ENCODE measurements at places on chromosomes 7 and 10.
A peak's percentile ranks its signal among the peaks of the same experiment; 100 is the strongest.

DNA sequence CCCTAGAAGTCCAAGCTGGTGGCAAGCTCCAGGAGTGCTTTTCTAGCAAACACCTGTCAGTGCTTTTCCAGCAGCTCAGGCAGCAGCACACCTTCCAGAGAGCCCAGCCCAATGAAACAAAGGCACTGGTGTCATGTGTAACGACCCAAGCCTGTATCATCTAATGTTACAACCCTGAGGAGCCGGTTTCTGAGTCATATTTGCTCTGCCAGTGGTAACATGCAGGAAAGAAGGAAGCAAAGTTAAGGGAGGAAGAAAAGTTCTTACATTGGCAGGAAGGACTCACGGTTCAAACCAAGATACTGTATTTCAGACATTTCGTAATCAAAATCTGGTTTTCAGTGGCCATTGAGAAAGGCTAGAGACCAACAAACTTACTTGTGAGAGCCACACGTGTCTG, at the start of gene ANKRD22:
TSS of gene ANKRD22 (minus strand) at position 139 of the 400 bp plus-strand sequence. CDS start 237 bp downstream, outside the sequence.
- no peak for DNase-seq

DNA sequence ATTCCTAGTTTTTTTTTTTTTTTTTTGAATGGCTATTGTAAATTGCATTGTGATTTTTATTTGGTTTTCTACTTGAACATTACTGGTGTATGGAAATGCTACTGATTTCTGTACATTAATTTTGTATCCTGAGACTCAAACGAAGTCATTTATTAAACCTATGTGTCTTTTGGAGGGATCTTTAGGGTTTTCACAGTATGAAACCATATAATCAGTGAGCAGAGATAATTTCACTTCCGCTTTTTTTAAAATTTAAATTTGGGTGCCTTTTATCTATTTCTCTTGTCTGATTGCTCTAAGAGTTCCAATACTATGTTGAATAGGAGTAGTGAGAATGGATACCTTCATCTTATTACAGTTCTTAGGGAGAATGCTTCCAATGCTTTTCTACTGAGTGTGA, 102.7 kb downstream of the ZWINT start:
- no peak for DNase-seq

GRCh38 chr7:29397398-29397797, 166.2 kb upstream of the PRR15 start:
- DNase-seq: no peak

GRCh38 chr7:151310578-151310977, 31.0 kb upstream of the NUB1 start:
- DNase-seq: no peak

DNA sequence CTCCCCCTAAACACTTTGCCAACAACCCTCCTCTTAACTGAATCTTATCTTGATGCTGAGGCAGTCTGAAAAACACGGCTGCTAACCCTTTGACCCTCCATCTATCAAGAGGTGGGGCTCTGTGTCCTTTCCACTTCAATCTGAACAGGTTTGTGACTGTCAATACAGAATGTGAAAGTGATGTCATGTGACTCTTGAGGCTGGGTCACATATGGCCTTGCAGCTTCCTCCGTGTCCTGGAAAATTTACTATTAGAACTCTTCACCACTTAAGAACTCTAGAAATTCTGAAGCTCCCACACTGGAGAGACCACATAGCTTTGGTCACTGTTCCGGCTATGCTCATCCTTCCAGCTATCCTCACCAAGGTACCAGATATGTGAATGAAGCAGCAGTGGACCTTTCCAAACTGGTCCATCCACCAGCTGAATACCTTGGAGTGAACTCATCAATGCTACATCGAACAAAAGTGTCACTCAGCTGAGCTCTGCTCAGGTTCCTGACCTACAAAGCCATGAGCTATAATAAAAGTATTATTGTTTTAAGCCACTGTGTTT, 30.7 kb upstream of the ASAH2 start:
- DNase-seq: no peak

DNA sequence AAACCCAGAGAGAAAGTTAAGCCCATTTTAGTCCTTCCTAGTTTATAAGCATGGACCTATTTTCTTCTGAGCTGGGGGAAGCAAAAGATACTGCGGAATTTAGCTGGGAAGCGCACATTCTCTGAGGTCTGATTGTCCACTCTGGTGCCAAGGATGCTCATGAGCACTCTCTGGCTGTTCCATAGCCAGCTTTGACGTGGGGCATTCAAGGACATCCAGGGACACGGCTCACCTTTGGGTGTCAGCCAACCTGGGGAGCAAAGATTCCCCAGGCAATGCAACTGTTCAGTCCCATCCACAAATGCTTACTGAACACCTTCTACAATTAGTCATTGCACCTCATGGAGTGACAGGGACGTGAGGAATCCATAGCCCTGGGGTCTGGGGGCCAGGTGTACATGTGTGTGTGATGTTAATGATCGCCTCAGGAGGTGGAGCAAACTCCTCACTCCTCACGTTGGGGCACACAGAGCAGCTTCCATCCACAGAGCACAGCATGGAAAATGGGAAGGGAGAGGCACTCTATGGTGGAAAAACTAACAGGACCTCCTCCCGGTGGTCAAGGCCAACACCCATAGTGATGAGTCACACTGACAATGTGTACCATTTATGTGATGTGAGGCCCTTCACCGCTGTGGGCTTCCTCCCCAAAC, 67.5 kb upstream of the IGFBP3 start:
- no peak for DNase-seq

GRCh38 chr7:78184299-78184698, 385.7 kb downstream of the PHTF2 start:
- no peak for DNase-seq

DNA sequence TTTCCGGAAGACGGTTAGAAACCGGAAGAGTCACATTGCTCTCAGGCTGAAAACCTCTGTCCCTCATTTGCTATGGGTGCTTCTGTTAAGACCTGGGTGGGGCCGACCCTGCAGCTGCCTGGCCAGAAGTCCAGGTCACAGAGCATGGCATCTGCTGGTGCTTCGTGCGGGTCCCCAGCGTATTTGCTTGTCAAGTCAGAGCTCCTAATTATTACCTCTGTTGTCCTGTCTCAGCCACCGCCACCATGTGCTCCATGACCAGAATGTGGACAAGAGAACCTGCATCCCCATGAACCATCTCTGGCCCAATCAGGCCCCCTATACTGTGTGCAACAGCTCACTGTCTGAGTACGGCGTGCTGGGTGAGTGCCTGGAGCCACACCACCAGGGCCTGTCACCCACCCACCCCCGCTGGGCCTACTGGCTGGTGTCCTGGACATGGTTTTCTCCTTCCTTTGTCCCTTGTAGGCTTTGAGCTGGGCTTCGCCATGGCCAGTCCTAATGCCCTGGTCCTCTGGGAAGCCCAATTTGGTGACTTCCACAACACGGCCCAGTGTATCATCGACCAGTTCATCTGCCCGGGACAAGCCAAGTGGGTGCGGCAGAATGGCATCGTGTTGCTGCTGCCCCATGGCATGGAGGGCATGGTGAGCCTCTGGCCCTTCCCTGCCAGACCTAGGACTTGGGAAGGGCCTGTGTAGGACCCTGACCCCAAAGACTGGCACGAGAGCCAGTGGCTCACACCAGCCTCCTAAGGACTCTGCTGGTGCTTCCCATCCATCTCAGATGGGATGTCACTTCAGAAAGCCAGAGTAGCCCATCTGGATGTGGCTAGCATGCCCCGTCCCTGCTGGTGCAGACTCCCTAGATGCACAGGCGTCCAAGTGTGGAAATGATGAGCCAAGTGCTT, 51.3 kb upstream of the ZMIZ2 start:
- DNase-seq: no peak

DNA sequence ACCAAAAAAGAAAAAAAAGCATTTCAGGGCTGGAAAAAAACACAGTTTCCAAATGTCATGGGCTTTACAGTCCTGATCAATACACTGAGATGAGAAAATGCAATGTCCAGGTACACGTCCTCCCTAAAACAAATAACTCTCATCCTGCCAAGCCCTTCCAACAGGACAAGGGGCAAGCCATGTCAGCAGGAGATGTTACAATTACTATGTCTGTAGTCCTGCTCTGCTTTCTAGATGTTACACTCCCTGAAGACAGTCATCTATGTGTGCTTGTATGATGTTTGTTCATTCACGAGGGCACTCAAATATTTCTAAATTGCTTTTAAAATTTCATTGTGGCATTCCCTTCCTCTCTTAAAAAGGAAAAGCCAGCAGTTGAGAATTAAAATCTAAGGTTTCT, 103.2 kb downstream of the SORBS1 start:
- DNase-seq: no peak

DNA sequence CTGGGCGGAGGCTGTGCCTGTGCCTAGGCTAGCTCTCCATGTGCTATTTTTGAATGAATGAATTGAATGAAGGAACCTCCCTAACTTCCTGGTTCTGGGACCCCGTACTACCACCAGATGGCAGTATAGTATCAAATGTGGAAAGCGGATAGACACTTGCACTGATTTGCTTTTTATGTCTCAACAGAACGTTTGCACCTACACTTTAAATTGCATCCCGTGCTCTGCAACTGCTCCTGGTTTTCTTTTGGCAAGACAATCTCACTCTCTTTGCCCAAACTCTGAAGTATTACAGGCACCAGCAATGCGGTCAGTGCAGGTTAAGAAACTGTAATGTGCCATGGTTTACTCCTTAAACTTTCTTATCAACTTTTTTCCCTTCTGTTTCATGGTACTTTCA, 6.5 kb downstream of the FZD8 start:
- DNase-seq: peak; percentile 17

All from stimulated activated CD4-positive, alpha-beta T cell treated with anti-CD3 and anti-CD28 coated beads, Interleukin-4, amount 100 ng/mL, for 4 hours (primary cell).